ENCODE measurements at places on chromosomes 13 and 19.

DNA sequence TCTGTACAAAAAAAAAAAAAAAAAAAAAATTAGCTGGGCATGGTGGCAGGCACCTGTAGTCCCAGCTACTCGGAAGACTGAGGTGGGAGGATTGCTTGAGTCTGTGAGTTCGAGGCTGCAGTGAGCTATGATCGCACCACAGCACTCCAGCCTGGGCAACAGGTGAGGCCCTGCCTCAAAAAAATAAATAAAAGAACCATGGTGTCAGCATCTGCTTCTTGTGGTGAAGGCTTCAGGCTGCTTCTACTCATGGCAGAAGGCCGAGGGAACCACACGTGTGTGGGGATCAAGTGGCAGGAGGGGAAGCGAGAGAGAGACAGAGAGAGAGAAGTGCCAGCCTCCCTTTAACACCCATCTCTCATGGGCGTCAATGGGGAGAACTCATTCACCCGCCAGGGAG lies 13.5 kb downstream of the BCL3 start:
- DNase-seq = no peak

- peak; percentile 40 for DNase-seq
These were observed 45.6 kb upstream of the UBE2L5 start for GRCh38 chr13:30376426-30377311.

- no peak for DNase-seq
These were observed 17.0 kb upstream of the RUBCNL start for GRCh38 chr13:46403851-46404732.

GRCh38 chr13:99526549-99526948 lies 25.3 kb downstream of the TM9SF2 start:
- no peak for DNase-seq

DNA sequence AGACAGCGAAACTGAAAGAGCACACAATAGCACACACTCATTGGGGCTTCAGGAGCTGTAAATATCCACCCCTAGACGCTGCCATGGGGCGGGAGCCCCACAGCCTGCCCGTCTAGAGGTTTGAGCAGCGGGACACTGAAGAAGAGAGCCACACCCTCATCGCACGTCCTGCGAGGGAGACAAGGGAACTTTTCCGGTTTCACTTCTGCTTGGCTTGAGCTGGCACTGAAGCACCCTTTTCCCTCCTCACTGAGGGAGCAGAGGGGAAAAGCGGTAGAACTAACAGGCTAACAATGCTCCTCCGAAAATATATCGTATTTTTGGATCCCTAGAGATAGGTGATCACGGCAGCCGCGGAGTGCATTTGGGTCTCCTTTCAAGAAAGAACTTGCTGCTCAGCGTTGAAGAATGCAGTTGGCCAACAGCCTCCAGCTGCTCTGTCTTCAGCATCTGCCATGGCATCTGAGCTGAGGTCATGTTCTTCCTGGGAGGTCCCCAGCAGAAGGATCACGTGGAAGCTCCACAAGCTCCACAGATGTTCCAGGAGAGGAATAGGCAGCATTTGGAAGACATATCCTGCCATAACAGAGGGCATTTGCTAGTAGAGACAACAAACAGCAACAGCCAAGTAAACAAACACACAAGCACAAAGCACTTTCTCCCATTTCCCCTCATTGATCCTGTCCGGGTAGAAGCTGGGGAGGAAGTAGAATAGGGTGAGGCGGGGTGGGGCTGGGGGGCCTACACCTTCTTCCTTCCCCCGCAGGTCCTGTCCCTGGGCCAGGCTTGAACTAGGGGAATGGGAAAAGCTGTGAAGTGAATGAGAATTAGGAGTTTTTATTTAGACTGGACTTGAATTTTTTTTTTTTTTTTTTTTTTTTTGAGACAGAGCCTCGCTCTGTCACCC lies 44.8 kb upstream of the ALOX5AP start:
- DNase-seq = no peak

- DNase-seq = no peak
These were observed 7.3 kb upstream of the LINGO3 start for GRCh38 chr19:2315121-2315817.

GRCh38 chr13:98875146-98875729 lies 102.6 kb downstream of the DOCK9 start:
- no peak for DNase-seq

GRCh38 chr19:18427743-18428113 lies 8.5 kb downstream of the SSBP4 start:
- DNase-seq = no peak

DNA sequence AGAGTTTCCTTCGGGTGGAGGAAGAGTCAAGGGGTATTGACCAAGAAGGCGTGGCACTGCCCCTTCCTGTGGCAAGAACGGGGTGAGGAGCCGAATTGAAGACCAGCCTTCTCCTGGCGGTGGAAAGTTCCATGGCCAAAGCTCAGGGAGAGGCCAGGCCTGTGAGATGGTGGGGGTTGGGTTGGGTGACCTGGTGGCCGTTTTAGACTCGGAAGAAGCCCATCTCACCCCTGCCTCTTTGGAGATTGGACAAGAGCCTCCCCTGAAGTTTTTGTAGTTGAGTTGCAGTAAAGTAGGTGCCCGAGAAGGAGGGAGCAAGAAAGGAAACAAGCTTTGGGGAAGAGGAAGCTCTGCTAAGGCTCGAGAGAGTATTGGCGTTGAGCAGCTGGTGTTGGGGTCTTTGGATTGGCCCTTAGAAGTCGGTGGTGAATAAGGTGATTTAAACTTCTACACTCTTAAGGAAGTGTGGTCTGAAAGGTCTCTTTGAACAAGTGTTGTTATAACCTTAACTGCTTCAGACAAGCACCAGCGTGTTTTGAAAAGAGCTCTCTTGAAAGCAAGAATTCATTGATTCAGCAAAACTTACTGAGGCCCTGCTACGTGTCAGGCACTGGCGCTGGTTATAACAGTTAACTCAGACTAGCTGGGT lies 964 bp downstream of the SPINT2 start:
- DNase-seq = no peak

DNA sequence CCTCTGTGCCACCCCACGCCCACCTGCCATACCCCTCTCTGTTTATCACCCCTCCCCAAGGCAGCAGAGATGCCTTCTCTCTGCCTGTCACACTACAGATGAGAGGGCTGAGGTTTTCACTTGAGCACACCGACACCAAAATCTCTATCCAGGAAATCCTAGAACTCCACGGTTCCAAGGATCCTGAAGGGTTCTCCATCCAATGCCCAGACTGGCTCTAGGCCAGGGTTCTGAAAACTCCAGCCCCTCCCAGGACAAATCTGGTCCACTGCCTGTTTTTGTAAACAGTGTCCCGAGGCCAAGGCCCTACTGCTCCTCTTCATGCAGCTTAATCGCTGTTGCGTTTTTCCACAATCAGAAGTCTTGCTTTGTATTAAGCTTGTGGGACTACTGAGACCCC lies 20.1 kb downstream of the TLE2 start:
- DNase-seq = no peak

DNA sequence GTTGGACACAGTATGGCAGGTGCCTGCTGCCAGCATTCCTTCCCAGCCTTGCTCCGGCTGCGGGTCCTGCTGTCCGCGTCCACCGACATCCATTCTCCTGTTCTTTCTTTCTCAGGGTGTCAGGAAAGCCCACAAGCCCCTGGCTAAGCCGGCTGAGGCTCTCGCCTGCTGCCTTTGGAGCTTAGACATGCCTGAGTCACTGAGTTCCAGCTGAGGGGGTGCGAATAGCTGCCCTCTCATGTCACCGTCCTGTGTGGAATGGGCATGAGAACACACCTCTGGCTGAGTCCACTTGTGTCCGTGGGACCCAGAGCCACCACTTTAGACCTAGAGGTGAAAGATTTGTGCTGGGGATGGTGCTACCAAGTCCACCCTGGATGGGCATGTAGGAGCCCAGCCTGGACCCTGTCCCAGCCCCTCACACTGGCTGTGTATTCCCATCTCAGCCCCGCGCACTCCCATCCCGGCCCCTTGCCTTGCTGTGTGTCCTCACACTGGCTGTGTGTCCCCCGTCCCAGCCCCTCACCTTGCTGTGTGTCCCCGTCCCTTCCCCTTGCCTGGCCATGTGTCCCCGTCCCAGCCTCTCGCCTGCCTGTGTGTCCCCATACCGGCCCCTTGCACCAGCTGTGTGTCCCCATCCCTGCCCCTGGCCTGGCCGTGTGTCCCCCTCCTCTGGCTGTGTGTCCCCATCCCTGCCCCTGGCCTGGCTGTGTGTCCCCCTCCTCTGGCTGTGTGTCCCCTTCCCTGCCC lies 24.6 kb upstream of the IRS2 start:
- no peak for DNase-seq

GRCh38 chr13:32125751-32126150 lies 94.2 kb downstream of the FRY start:
- no peak for DNase-seq

GRCh38 chr19:51311351-51312257 lies at the start of gene IGLON5:
IGLON5 (plus strand) TSS chr19:51311644; CDS start chr19:51311848, 204 bp downstream.
- DNase-seq = no peak

- no peak for DNase-seq
These were observed 523.0 kb upstream of the SLITRK1 start for GRCh38 chr13:84405286-84405685.

- DNase-seq = no peak
These were observed 22.1 kb downstream of the CLEC11A start for GRCh38 chr19:50745221-50745620.

GRCh38 chr13:32967584-32968182 lies 48.5 kb upstream of the KL start:
- no peak for DNase-seq

DNA sequence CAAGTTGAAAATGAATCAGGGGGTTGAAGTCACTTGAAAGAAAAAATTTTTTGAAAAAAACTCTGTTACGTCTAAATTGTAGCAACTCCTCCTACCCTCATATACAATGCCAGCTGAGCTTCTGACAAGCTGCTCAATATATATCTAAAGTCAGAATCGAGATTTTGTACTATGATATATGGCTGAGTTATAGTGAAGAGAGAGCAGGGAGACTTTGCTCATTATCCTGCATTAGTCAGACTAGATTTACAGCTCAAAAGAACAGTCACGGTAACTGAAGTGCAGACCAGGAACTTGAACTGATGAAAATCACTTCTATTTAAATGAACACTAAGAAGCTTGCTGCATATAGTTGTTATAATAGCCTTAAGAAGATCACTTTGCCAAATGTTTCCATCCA lies 153.1 kb downstream of the LACC1 start:
- DNase-seq = no peak

- DNase-seq = peak; percentile 32
These were observed 422 bp upstream of the MTUS2 start for GRCh38 chr13:28819735-28820098.

DNA sequence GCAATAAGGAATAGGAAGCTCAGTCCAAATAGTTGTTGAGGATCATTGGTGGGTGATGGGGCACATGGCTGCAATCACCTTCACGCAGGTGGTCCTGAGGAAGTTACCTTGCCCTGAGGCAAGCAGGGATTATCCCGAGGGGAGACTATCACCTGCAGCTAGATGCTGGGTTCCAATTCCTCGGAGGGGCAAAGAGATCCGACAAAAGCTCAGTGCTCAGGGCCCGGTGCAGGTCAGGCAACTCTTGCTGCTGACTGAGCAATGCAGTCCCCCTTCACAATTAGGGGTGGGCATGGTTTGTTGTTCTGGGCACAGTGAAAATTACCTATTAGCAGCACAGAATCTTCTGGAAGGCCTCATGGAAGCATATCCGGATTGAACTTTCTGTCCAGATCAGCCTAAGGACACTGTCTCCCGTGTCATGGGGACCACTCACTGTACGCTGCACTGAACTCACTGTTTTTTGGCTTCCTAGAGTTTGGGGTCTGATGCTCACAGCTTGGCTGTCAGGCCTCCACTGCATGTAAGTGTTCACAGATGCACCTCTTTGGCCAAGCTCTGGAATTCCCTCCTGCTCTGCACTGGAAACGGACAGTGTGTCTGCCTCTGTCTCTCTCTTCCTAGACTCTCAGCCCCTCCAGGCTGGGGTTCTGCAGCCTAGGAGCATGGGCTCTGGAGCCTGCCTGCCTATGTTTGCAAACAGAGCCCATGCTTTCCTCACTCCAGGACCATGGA lies 372.7 kb downstream of the ZNF536 start:
- no peak for DNase-seq

DNA sequence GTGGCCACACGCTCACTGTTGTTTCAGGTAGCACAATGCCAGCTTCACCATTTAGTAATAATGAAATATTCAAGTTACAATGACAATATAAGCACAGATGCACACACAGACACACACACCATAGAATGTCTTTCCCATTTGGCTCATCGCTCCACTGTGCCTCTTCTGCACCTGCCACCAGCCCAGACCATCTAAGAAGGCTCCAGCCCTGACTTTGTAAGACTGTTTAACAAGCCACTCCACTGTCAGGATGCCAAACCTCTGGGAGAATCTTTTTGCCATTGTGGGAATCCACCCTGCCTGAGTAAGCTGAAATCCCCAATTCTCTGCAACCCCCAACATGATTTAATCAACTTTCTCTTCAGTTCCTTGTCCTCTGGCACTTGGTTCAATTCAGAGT lies 60.6 kb downstream of the LHFPL6 start:
- DNase-seq = no peak

GRCh38 chr19:17721821-17722220 lies 2.5 kb downstream of the MAP1S start:
- no peak for DNase-seq

DNA sequence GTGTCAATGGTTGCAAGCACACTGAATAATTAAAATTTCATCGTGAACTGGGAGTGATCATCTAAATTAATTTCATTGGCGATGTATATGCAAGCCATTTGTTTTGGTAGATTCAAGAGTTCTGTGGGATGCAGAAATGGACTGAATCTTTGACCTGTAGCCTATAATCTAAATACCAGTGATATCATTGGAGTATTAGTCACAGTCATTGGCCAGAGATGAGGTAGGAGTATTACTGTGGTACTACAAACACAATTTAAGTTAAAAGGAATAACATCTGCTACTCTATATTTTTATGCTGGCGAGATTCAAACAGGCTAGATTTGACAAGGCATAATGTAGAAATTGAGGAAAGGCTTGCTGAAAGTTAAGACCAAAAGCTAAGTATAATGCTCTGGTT lies 14.0 kb downstream of the FRY start:
- no peak for DNase-seq

- no peak for DNase-seq
These were observed 13.6 kb downstream of the CFD start for GRCh38 chr19:873084-873483.

- DNase-seq = no peak
These were observed 193.8 kb downstream of the URI1 start for GRCh38 chr19:30135797-30136196.

- DNase-seq = no peak
These were observed 743 bp downstream of the RDH8 start for GRCh38 chr19:10013834-10014618.

DNA sequence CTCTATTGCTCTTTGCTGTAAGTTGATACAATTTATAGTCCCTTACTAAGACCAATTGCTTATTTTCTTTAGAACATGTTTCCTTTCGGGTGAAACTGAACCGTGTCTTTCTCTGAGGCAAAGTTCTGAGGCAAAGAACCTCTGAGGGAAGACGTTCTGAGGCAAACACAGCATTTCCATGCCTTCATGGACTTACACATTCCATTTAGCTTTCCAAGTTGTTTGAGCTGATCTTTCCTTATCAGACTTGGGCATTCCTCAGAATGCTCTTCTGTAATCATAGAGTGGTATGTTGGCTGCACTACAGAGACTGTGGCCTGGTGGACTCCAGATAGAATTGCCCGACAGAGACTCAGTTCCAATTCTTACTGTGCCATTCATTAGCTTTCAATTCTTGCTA lies 579.1 kb downstream of the KCTD12 start:
- no peak for DNase-seq
